ENCODE measurements at places on chromosomes 6 and 20.
A peak's percentile ranks its signal among the peaks of the same experiment; 100 is the strongest.

DNA sequence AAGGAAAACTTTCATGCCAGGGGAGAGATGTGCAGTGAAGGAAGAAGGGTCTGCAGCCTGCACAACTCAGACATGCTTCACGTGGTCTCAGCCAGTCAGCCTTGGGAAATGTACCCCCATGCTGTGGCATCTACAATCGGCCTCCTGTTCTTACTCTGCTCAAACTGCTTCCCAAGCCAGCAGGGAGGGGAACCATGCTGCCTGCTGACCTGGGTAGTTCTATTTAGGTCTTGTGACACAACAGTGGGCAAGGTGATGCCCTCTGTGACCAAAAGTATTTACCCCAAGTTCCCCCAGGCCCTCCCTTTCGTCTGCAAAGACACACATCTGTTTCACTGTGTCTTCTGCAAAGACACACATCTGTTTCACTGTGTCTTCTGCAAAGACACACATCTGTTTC, 106.9 kb downstream of the SLC23A2 start:
- no peak for DNase-seq

DNA sequence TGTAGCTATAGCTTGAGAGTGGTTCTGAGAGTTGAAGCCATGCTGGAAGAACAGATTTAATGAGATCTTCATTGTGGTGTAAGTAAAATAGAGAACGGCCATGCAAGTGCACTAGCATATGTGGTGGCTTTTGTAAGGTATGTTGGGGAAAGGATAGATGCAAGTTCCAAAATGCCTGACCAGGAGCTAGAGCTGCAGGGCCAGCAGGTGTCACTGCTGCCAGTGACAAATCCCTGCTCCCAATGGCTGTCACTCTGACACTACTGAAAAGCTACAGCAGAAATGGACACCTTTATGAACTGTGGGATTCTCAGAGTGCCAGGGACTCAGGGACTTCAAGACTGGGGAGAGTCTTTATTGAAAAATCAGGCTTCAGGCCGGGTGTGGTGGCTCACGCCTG, 23.1 kb upstream of the VIP start:
- DNase-seq, result no peak

DNA sequence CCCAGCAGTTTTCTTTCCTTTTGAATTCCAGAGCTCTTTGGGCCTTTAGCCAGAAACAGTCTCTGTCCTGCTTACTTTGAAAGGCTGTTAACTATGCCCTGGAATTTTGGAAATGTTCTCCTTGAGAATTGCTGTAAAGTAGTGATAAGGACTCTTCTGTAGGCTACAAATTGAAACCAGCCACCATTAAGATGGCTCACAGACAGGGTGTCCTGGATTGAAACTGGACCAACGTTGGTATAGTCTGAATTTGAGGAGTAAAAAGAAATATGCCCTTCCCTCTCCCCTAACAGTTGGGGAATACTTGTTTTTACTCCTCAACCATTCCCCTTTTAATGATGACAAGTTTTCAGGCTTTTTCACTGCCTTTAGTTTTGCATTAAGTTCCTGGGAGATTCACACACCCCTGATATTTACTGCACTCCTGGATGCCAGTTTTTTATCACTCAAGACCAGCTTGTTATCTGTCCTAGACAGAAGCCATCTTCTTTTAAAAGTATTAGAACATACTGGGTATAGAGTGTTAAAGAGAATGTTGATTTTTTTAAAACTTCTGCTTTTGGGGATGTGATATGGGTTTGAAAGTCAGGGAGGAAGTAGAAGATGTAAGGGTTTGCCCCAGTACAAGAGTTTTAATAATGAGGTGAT, 21.9 kb downstream of the TOP1 start:
- no peak for DNase-seq

DNA sequence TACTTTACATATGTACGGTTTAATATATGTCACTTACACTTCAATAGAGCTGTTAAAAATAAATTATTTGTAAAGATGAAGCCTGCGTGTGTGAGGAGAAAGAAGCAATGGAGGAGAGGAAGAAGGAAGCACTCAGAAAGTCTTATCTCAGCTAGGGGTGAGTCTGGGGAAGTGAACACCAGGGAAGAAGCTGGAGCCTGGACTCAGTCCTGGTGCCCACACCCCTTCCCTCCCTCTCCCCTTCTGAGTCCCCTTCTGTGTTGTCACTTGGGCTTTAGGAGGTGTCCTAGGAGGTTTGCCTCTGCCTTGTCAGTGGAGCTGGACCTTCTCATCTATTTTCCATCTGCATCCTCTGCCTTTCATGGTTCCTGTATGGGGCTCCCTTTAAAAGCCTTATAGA, 1.9 kb downstream of the SIRPB2 start:
- DNase-seq, result no peak

DNA sequence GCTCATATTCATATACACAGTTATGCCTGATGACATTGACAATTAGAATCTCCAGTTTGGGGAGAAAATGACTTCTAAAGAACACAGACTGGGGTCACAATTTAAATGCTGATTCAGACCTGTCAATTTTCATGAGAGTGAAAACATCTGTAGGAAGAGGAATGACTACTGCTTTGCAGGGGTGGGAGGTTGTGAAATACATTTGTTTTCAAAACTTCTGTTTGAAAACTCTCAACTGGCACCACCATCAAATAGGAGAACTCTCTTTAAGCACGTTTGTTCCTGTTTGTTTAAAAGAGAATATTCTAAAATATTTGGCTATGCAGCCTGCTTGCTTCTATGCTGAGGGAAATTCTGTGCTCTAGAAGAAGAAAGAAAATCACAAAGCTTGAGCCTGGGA, 50.8 kb upstream of the ADGRF5 start:
- DNase-seq, result no peak

- no peak for DNase-seq
Observed at GRCh38 chr20:18717062-18717461, 96.5 kb upstream of the SCP2D1 start.

- DNase-seq, result no peak
Observed at GRCh38 chr6:142301651-142302391, at the start of gene ADGRG6. Gene ADGRG6, plus strand, starts transcription at chr6:142302007. Its CDS starts 323 bp downstream, at chr6:142302330.

GRCh38 chr6:4665489-4666417, 110.5 kb upstream of the CDYL start:
- no peak for DNase-seq

- peak; percentile 31 for DNase-seq
Observed at GRCh38 chr6:63636518-63637021, 968 bp downstream of the PHF3 start.

DNA sequence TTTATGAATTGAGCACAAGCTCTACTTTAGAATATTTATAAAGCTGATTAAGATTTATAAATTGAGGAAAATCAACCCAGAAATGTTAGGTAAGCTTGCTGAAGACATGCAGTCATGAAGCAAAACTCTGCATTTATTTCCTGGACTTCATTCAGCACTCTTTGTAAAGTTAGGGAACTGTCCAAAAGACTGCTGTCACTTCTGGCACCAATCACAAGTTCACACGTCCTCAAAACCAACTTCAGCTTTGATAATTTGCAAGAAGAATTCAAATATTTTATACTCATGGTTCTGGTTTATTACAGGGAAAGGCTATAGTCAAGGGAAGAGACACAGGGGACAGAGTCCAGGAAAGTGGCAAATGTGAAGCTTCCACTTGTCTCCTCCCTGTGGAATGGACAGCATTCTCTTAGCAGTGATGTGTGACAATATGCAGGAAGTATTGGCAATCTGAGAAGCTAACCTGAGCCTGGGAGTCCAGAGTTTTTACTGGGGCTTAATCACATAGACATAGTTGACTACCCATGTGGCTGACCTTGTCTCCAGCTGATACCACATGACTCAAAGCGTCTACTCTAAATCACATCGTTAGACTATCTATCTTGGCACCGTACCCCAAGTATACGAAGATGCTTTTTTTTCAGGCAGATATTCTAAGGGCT, 85.4 kb downstream of the PPP1R14C start:
- DNase-seq, result no peak

- no peak for DNase-seq
Observed at GRCh38 chr20:17281478-17281877, 54.6 kb downstream of the PCSK2 start.
